ENCODE measurements at places on chromosomes 16 and 17.

- H3K27ac ChIP-seq = no peak overlapping the region
- no peak for DNase-seq
- peaks cover 2% of the 10 kb centered on the region for H3K4me1 ChIP-seq
- H3K27me3 ChIP-seq = no peaks in the 10 kb centered on the region
These were observed 19.5 kb upstream of the MSI2 start for GRCh38 chr17:57236686-57237299.

- H3K36me3 ChIP-seq = no peaks in the 10 kb centered on the region
- H3K4me1 ChIP-seq = peaks cover 11% of the 10 kb centered on the region
- no peak overlapping the region for H3K27ac ChIP-seq
- H3K27me3 ChIP-seq = peaks cover 65% of the 10 kb centered on the region
These were observed 471.6 kb downstream of the SOX9 start for GRCh38 chr17:72592242-72592966.

DNA sequence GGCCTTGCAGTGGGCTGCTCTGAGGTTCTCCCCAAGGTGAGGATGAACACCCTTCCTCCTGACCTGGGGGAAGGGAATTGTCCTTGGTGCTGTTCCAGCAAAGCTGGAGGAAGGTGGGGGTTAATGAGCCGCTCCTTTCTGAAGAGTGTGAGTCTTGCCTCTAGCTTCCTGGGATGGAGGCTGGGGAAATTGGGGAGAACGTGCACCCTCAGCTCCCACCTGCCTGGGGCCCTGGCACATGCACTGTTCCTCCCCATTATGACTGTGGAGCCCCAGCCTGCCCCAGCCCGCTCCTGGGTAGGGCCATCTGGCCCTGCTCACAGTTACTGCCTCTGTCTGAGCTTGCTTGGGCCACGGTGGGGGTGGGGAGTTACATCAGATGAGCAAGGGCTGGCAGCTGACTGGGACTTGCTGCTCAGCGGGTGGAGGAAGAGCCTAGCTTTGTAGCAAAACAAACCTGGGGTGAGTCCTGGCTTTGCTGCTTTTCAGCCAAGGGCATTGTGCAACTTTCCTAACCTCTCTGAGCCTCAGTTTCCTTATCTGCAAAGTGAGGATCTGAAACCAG, 11.1 kb downstream of the TNS4 start:
- H3K27me3 ChIP-seq = no peaks in the 10 kb centered on the region
- no peak overlapping the region for H3K4me3 ChIP-seq
- no peaks in the 10 kb centered on the region for H3K4me1 ChIP-seq

DNA sequence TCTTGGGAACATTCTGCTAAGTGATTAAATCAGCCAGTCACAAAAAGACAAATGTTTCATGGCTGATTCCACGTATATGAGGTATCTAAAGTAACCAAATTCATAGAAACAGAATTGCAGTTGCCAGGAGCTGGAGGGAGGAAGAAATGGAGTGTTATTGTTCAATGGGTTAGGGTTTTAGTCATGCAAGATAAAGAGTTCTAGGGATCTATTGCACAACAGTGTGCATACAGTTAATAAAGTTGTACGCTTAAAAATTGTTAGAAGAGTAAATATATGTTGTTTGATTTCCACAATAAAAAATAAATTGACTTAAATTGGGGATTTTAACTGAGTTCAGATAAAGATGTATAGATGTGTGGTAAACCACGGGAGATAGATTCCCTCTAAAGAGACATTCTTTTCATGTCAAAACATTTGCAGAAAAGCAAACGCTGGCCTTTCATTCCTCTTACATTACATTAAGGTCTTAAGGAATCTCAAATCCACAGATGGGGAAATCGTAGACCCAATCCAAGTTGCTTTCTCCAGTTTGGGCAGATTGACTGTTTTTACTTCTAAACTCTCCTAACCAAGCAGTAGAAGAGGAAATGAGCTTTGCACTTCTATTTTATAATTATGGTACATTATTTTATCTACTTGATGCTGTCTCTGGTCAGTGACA, 4.6 kb downstream of the PRDM7 start:
- no peak for DNase-seq
- H3K36me3 ChIP-seq = no peaks in the 10 kb centered on the region
- no peaks in the 10 kb centered on the region for H3K27me3 ChIP-seq
- H3K4me1 ChIP-seq = no peaks in the 10 kb centered on the region
- H3K4me3 ChIP-seq = no peak overlapping the region
- no peak overlapping the region for H3K27ac ChIP-seq

GRCh38 chr16:67594956-67595355, 32.6 kb downstream of the CTCF start:
- DNase-seq = no peak
- H3K27ac ChIP-seq = no peak overlapping the region
- no peaks in the 10 kb centered on the region for H3K27me3 ChIP-seq
- H3K4me3 ChIP-seq = no peak overlapping the region
- peaks cover 14% of the 10 kb centered on the region for H3K36me3 ChIP-seq

GRCh38 chr17:1384905-1385435, 15.1 kb downstream of the YWHAE start:
- no peaks in the 10 kb centered on the region for H3K27me3 ChIP-seq
- H3K4me1 ChIP-seq = peaks cover 98% of the 10 kb centered on the region

DNA sequence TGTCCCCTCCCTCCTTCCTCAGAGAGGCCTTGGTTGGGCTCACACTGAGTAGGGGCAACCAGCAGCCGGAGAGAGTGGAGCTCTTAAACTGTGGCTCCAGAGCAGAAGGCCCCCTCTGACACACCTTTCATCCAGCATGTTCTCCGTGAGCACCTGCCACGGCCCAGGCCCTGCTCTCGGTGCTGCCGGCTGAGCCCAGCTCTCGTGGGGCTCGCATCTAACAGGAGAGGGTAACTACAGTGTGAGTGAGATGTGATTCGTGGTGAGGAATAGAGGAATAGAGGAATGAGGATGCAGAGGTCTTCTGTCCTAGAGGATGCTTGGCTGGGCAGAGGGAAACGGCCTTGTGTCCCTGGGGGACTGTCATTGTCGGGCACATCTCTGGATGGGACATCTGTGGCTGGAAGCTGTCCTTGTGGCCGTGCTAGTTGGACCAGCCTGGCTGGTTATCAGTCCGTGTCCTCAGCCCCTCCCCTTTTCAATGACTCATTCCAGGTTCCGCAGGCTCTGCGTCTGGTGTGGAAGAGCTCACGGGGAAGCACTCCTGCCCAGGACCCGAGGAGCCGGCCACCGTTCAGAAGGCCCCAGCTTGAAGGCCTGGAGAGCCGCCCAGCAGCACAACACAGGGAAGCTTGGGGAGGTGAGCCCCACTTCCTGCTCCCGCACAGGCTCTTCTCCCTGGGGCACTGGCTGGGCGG, 11.9 kb upstream of the DNASE1 start:
- no peaks in the 10 kb centered on the region for H3K4me1 ChIP-seq
- H3K27me3 ChIP-seq = no peaks in the 10 kb centered on the region
- H3K27ac ChIP-seq = no peak overlapping the region
- H3K4me3 ChIP-seq = no peak overlapping the region
- no peaks in the 10 kb centered on the region for H3K36me3 ChIP-seq

DNA sequence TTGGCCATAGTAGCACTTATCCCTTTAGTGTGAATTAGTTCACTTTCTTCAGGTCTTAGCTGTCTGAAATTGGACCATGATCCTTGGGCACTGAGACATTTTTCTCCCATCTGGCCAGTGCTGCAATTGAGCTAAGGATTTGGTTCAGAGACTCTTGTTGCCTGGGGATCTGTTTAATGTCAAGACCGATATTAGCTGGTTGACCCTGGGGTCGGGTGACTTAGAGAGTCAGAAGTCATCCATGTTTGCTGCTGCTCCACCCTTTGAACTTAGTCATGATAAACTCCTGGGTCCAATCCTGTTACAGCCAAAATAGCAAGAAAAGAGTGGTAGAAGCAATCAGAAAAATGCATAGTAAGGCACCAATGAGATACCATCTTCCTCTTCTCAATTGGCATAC, 45.8 kb upstream of the TOX3 start:
- H3K27me3 ChIP-seq = no peaks in the 10 kb centered on the region
- no peak overlapping the region for H3K27ac ChIP-seq

GRCh38 chr17:35998018-35998545, 3.3 kb downstream of the CCL15 start:
- H3K36me3 ChIP-seq = no peaks in the 10 kb centered on the region
- no peaks in the 10 kb centered on the region for H3K4me1 ChIP-seq
- DNase-seq = no peak
- no peak overlapping the region for H3K27ac ChIP-seq
- no peak overlapping the region for H3K4me3 ChIP-seq

GRCh38 chr17:62868008-62868407, 59.9 kb upstream of the MARCHF10 start:
- H3K4me1 ChIP-seq = no peaks in the 10 kb centered on the region
- peaks cover 31% of the 10 kb centered on the region for H3K27me3 ChIP-seq
- no peaks in the 10 kb centered on the region for H3K36me3 ChIP-seq

DNA sequence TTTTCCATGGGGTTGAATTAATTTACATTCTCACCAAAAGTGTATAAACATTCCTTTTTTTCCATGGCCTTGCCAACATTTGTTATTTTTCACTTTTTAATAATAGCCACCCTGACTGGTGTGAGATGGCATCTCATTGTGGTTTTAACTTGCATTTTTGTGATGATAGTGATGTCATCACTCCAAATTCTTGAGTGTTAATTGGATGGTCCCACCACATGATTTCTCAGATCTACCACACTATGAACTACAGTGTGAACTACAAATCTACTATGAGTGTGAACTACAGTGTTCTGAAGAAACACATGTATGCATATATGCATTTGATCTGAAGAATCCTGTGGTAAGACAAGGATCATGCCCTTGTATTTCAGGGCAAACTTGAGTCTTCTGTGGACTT, 340.1 kb downstream of the ABCC12 start:
- H3K36me3 ChIP-seq = no peaks in the 10 kb centered on the region
- no peak overlapping the region for H3K27ac ChIP-seq
- no peaks in the 10 kb centered on the region for H3K4me1 ChIP-seq
- H3K27me3 ChIP-seq = no peaks in the 10 kb centered on the region

- H3K27ac ChIP-seq = peak overlapping the region; percentile 64
- H3K4me3 ChIP-seq = peak overlapping the region; percentile 75
- H3K27me3 ChIP-seq = no peaks in the 10 kb centered on the region
- peak; percentile 78 for DNase-seq
These were observed 17.5 kb upstream of the MTMR4 start for GRCh38 chr17:58531661-58532554.

GRCh38 chr17:82887255-82888164, 47.7 kb upstream of the ZNF750 start:
- peak; percentile 8 for DNase-seq
- H3K27me3 ChIP-seq = no peaks in the 10 kb centered on the region
- no peak overlapping the region for H3K27ac ChIP-seq
- H3K4me3 ChIP-seq = no peak overlapping the region

DNA sequence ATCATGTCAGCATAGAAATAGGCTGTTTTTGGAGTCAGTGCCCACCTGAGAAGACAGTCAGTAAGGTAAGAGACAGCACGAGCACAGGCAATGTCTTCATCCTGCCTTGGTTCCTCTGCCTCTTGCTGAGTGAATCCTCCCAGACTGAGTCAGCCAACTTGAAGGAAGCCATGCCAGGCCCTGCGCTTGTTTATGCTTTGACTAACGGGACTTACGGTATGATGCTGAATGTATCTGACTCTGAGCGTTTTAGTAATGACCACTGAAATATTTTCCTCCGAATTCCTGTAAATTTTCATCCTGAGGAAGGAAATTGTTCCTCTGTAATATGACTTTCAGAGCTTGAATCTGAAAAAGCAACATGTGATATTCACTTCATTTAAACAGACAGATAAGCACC, 18.0 kb downstream of the C17orf67 start:
- DNase-seq = no peak
- no peak overlapping the region for H3K4me3 ChIP-seq
- peaks cover 4% of the 10 kb centered on the region for H3K27me3 ChIP-seq
- peaks cover 7% of the 10 kb centered on the region for H3K4me1 ChIP-seq
- no peak overlapping the region for H3K27ac ChIP-seq
- no peaks in the 10 kb centered on the region for H3K36me3 ChIP-seq

GRCh38 chr16:9772526-9773225, 409.6 kb downstream of the GRIN2A start:
- no peaks in the 10 kb centered on the region for H3K27me3 ChIP-seq
- H3K4me1 ChIP-seq = no peaks in the 10 kb centered on the region

GRCh38 chr16:14168146-14168545, 97.0 kb downstream of the MRTFB start:
- H3K27me3 ChIP-seq = no peaks in the 10 kb centered on the region
- DNase-seq = no peak
- H3K4me1 ChIP-seq = no peaks in the 10 kb centered on the region
- no peaks in the 10 kb centered on the region for H3K36me3 ChIP-seq

DNA sequence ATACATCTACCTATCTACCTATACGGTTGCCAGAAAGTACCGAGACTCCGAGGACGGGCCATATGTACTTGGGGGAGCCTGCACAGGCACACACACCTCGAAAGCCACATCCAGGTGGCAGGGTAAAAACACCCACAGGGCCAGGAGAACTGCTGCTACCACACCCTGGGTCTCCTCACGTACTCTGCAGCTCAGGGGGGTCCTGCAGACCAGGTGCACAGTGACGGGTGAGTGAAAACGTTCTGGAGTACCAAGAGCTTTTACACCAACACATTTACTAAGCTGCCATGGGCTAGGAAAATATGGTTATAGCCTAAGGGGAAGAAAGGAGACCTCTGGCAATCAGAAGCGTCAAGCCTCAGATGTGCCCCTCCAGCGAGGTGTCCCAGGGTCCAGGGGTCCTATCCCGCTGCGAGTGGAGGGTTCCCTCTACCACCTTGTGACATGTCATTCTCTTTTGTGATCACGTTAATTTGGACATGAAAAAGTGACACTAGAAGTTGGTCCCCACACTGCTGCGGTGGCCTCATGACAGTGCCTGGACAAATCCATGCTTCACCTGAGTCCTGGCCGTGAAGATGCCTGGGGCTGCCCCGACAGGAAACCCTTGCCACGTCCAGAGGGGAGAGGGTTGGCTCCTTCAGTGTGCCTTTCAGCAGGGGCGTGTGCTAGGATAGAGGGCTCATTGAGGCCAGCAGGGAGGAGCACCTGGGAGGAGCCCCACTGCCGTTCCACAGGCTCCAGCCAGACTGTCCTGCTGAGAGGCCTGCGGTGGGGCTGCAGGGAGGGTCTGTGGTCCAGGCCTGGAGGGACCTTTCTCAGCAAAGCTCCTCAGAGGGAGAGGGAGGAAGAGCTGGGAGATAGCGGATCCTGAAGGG, 1.8 kb downstream of the CANT1 start:
- peaks cover 20% of the 10 kb centered on the region for H3K36me3 ChIP-seq
- peaks cover 49% of the 10 kb centered on the region for H3K4me1 ChIP-seq
- no peak overlapping the region for H3K27ac ChIP-seq
- DNase-seq = no peak
- no peak overlapping the region for H3K4me3 ChIP-seq

GRCh38 chr17:74785096-74785980, 9.2 kb upstream of the NAT9 start:
- no peak for DNase-seq
- no peak overlapping the region for H3K4me3 ChIP-seq
- H3K36me3 ChIP-seq = no peaks in the 10 kb centered on the region
- no peak overlapping the region for H3K27ac ChIP-seq
- H3K27me3 ChIP-seq = no peaks in the 10 kb centered on the region

GRCh38 chr17:47225436-47225858, 16.3 kb downstream of the MYL4 start:
- H3K4me3 ChIP-seq = no peak overlapping the region
- H3K27ac ChIP-seq = peak overlapping the region; percentile 90
- H3K27me3 ChIP-seq = no peaks in the 10 kb centered on the region
- peaks cover 33% of the 10 kb centered on the region for H3K4me1 ChIP-seq

- no peak for DNase-seq
- no peak overlapping the region for H3K27ac ChIP-seq
- H3K4me3 ChIP-seq = no peak overlapping the region
- no peaks in the 10 kb centered on the region for H3K36me3 ChIP-seq
These were observed 599.3 kb upstream of the PSMD7 start for GRCh38 chr16:73697336-73697735.

GRCh38 chr17:35001549-35001948, 21.2 kb downstream of the LIG3 start:
- H3K4me3 ChIP-seq = no peak overlapping the region
- DNase-seq = no peak
- H3K27ac ChIP-seq = no peak overlapping the region
- H3K27me3 ChIP-seq = no peaks in the 10 kb centered on the region
- H3K4me1 ChIP-seq = peaks cover 27% of the 10 kb centered on the region
